ENCODE measurements at places on chromosomes 2 and 18.

DNA sequence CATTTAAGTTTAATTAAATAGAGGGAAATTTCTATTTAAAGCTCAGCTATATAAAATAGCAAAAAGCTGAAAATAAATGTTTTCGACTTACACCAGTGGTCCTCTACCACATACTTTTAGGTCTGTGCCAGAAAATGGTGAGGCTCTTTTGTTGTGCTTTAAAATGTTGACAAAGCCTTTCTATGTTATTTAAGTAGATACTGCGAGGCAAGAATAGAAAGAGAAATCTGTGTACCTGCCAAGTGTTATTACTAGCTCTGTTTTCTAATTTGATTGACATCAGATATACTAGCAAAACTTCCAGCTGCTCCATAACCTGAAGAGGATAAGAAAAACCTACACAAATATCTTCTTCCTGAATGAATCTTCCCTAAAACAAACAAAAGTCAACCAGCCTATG lies 53.6 kb downstream of the LPIN2 start:
- no peak for DNase-seq

DNA sequence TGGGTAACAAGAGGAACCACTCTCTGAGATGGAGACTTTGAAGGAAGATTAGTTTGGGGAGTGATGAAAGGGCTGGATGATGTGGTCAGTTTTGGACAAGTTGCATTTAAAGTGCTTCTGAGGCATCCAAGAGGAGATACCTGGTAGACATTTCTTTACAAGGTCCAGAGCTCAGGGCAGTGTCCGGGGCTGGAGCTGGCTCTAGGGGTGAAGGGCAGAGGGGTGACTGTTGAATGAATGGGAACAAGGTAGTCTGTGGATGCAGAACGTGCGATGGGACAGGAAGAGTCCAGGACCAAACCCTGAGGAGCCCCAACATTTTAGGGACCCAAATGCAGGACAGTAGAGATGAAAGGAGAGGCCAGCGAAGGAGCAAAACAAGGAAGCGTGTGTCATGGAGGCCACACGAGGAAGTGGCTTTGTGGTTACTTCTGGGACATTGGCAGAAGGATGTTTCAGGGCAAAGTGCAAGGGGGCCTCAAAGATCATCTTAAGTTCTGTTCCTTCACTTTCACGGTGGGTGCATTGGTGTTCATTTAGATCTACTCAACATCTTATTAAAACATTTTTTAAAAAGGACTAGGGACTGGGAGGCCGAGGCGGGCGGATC lies 13.6 kb upstream of the GPR35 start:
- no peak for DNase-seq

- no peak for DNase-seq
These were observed 369.0 kb downstream of the EPHA4 start for GRCh38 chr2:221203125-221203524.

DNA sequence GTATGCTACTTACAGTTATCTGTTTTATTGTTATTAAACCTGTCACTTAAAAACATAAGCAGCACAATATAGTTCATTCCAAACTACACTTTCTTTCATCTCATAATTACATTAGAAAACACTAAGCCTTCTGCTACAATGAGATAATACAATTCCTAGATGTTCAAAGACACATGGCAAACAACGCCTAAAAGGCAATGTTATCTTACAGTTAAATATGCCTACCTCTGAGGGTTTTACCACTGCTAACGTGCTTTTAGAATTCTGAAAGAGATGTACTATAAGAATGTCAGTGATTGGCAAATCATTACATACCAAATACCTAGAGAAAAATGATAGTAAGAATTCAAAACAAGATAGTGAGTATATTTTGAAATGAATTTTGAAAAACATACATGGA lies 46.8 kb upstream of the SPOPL start:
- DNase-seq = no peak

- DNase-seq = no peak
These were observed 148.8 kb downstream of the EPHA4 start for GRCh38 chr2:221423210-221423804.

GRCh38 chr18:9612977-9613376 lies 1.4 kb downstream of the PPP4R1 start:
- DNase-seq = no peak

GRCh38 chr2:113858764-113859163 lies 31.1 kb upstream of the ACTR3 start:
- DNase-seq = no peak

- DNase-seq = no peak
These were observed 1636.9 kb upstream of the ACVR2A start for GRCh38 chr2:146207901-146208300.
